ENCODE measurements at places on chromosomes 7 and 10.

- no peak for DNase-seq
These were observed 206.4 kb upstream of the ETV1 start for GRCh38 chr7:14195871-14196270.

- no peak for DNase-seq
These were observed 9.3 kb downstream of the CRYGN start for GRCh38 chr7:151430391-151431205.

- no peak for DNase-seq
These were observed 33.7 kb downstream of the RAB11FIP2 start for GRCh38 chr10:118012952-118013525.

- DNase-seq: no peak
These were observed 16.1 kb downstream of the PRKAG2 start for GRCh38 chr7:151860771-151861170.

DNA sequence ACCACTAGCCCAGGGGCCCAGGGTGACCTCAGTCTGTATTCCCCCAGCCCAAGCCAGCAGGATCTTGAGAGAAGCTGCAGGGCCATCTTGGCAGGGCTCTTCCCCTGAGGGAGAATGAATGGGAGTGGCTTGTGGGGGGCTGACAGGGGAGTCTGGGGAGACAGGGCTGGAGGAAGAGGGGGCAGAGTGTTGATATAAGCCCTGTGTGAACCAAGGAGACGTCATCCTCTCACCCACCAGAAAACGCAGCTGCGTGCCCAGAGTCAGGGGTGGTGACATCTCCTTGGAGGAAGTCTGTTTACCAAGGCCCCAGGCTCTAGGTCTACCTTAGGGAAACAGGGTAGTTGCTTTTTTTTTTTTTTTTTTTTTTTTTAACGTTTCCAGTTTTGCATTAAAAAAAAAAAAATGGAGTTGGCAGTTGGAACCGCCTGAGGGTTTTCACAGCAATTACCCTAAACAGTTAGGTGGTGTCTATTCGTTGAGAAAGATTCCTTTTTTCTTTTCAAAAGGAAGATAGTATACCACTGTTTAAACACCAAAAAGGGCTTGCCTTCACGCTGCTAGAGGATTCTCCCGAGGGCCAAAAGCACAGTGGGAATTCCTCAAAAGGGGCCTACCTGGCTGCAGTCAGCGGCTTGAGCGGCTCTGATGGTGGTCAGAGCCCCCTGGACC lies 113.8 kb downstream of the PRPF18 start:
- DNase-seq: no peak

- no peak for DNase-seq
These were observed 54.2 kb downstream of the TACR2 start for GRCh38 chr10:69362471-69362954.

All from WTC11 (cell line).